Stimulated activated CD8-positive, alpha-beta memory T cell treated with anti-CD3 and anti-CD28 coated beads, Interleukin-2, amount 100 ng/mL, for 1 hour (primary cell): ENCODE measurements at places on chromosomes 5 and 9.

GRCh38 chr9:86600291-86600690 lies 246.1 kb upstream of the TUT7 start:
- no peak for DNase-seq

DNA sequence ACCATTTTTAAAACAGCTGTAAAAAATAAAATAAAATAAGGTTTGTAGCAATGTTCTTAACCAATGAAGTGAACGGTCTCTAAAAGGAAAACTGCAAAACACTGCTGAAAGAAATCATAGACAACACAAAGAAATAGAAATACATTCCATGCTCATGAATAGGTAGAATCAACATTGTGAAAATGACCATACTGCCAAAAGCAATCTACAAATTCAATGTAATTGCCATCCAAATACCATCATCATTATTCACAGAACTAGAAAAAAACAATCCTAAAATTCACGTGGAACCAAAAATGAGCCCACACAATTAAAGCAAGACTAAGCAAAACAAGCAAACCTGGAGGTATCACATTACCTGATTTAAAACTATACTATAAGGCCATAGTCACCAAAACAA lies 67.6 kb upstream of the RGMB start:
- DNase-seq: no peak

GRCh38 chr9:5470816-5471215 lies 20.5 kb downstream of the CD274 start:
- no peak for DNase-seq

DNA sequence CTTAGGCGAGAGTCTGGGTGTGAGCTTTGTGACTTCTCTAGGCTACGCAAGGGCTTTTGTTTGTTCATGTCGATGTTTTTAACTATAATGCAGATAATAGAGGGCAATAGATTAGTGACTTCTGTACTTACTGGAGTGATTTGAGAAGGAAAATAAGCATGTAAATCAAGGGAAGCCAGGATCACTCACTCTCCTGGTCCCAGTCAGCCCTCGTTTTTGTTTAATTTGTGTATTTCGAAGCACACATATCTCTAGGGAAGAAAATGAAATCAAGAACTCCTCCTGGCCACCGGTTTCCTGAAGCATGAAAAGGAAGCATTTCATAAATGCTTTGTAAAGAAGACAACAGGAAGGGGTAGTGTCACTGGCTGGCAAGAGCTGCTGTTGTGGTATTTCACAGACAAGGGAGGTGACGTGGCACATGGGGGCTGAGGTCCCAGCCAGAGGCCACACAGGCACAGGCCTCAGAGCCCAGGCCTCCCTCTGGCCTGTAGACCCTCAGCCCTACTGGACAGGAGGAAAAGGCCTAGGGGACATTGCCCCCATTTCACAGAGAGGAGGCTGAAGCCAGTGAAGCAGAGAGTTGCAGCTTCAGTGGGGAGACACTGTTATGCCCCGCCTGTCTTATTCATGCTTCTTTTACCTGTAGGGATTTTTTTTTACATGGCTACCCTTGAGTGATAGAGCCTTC lies 34.1 kb downstream of the IRF1 start:
- no peak for DNase-seq

GRCh38 chr9:91720751-91721705 lies 229.0 kb downstream of the ROR2 start:
- no peak for DNase-seq

GRCh38 chr9:127090341-127090985 lies 32.0 kb downstream of the ANGPTL2 start:
- no peak for DNase-seq

DNA sequence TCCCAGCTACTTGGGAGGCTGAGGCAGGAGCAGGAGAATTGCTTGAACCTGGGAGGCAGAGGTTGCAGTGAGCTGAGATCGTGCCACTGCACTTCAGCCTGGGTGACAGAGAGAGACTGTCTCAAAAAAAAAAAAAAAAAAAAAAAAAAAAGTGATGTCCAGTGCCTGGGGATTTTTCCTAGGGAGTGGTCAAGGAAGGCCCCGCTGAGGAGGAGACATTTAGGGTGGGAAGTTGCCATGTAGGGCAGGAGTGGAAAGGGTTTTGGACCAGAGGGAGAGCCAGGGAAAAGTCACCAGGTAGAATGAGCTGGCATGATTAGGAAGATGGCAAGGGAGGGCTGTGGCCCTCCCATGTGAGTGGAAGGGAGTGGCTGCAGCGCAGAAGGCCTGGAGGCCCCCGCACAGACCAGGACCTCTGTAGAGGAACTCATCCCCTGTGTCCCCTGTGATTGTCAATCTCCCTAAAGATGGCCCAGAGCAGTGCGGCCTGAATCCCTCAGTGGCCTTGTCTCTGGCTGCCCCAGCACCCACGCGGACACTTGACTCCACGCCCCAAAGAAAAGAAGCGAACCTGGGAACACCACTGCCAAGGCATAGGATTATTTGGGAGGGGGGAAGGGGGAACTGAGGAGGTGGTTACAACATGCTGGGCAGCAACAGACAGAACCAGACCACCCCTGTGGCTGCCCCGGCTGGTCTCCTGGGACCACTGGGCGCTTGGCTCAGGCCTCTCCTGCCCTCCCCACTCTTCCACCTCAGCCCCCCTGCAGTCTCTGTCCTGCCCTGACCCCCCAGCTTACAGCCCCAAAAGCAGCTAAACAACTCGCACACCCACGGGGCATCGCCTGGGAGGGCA lies 2.6 kb upstream of the SQSTM1 start:
- no peak for DNase-seq

DNA sequence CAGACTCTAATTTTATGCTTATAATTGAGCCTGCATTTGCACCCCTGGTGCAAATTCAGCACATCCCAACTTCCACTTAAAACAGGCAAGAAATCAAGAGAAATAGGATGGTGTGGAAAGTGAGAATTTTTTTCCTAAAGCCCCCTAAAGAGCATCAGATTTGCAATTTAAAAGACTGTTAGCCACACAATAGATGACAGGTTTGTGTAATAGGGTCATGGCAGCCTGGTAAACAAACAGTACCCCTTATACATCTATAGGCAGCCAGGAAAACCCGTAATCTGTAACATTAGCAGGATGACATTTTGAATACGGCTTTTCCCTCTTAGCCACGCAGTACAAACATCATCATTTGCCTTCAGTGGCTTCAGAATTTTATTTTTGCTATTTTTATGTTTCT lies 17.2 kb downstream of the EBF1 start:
- no peak for DNase-seq

DNA sequence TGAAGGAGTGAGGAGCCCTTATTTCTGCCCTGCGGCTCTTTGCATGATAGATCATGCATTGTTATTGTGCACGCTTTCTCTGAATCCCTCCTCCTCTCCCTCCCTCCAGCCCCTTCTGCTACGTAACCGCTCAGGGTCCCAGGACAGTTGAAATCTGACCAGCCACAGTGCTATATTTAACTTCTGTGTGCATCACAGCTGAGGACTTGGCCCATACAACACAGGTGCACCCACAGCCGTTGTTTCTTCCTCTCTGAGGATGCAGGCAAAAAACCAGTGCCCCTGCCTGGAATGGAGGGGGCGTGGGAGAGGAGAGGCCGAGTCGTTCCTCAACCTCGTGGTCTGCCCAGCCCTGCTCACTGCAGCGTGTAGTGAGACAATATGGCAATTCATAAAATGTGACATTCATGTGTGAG lies 335.6 kb upstream of the CLINT1 start:
- DNase-seq: no peak

DNA sequence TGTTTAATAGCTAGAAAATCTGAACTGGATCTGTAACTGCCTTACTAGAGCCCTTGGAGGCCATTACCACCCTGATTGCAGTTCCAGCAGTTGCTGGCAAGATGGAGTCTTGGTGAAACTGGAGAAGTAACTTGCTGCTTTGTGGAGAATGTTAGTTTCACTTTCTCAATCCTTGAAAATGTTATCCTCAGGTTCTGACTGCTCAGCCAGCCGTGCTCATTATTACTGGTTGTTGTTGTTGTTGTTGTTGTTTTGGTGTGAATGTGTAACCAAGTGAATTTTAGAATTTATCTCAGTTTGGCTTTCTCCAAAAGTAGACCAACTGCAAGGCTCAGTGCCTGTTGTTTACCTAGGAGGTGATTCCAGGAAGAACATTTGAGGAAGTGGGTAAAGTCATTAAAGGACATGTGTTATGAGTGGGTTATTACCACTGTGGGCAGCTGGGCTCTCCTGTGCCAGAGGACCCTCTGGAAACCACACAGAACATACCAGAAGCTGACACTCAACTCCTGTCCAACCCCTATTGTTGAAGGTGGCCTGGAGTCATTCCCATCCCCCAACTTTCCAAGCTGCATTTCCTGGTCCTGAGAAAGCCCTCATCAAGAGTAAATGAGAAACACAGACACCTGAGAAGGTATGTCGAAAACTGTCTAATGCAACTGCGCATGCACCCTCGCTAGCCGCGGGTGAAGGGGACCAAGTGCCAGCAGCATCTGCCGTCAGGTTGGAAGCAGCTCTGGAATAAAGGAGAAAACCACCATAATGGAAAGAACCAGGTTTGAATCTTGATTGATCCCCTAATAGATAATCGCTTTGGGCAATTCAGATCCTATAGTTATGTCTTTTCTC lies 111.6 kb downstream of the CMYA5 start:
- no peak for DNase-seq

- DNase-seq: no peak
Observed at GRCh38 chr5:155772009-155772662, 554.8 kb upstream of the SGCD start.

GRCh38 chr9:116087246-116087645 lies 66.3 kb upstream of the PAPPA start:
- DNase-seq: no peak

GRCh38 chr9:133396952-133397351 lies 20.8 kb downstream of the STKLD1 start:
- no peak for DNase-seq

DNA sequence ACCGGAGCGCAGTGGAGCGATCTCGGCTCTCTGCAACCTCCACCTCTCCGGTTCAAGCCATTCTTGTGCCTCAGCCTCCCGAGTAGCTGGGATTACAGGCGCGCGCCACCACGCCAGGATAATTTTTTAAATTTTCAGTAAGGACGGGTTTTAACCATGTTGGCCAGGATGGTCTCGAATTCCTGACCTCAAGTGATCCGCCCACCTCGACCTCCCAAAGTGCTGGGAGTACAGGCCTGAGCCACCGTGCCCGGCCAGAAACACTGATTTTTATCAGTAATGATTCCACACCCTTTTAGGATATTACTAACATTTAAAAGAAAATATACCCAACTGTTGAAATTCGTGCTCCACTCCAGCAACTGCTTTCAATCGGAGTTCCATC lies 464 bp upstream of the FAM151B start:
- DNase-seq: no peak

- DNase-seq: no peak
Observed at GRCh38 chr5:142235050-142235797, 89.6 kb downstream of the SPRY4 start.

- DNase-seq: no peak
Observed at GRCh38 chr5:55441107-55441771, 93.5 kb downstream of the PLPP1 start.

DNA sequence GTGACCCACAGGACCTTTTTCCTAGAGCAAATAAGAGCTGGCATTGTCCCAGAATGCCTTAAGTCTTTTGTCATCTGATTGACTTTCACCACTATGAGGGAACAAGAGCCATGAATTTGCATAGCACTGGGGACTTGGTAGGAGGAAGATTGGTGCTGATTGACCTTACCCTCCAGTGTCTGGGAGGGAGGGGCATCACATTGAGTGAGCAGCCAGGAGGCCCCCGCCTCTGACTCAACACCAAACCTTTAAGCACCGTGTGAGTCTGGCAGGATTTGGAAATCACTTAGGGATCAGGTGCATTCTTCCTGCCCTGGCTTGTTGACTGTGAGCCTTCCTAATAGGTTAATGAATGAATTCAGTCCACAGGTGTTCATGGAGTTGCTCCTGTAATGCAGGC lies 40.7 kb downstream of the WNK2 start:
- DNase-seq: no peak

DNA sequence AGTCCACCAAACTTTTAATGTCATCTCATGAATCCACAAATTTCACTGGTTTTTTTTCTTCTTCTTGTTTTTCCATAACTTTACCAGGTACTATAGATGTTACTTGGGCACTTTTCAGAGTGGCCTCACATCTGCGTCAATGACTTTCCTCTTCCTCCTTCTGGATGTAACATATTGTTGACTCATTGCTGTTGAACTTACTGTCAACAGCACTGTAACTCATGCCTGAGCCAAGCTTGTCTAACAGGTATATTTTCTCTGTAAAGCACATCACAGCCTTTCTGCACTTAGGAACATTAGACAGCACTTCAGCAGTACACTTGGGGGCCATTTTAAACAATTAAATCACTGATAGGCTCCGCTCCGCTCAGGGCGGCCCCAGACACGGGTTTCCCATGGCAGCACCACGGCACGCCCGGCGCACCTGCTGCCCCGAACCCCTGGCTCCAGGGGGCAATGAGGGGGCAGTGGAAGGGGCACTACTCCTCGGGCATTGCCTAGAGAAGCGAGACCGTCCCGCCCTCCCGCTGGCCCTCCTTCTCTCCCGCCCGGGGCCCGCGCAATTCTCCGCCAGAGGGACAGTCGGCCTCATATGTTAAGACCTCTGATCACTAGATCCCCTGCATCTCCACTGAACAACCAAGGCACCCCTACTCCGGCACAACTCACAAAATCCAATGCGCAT lies 41.9 kb upstream of the SPATA31C2 start:
- no peak for DNase-seq

DNA sequence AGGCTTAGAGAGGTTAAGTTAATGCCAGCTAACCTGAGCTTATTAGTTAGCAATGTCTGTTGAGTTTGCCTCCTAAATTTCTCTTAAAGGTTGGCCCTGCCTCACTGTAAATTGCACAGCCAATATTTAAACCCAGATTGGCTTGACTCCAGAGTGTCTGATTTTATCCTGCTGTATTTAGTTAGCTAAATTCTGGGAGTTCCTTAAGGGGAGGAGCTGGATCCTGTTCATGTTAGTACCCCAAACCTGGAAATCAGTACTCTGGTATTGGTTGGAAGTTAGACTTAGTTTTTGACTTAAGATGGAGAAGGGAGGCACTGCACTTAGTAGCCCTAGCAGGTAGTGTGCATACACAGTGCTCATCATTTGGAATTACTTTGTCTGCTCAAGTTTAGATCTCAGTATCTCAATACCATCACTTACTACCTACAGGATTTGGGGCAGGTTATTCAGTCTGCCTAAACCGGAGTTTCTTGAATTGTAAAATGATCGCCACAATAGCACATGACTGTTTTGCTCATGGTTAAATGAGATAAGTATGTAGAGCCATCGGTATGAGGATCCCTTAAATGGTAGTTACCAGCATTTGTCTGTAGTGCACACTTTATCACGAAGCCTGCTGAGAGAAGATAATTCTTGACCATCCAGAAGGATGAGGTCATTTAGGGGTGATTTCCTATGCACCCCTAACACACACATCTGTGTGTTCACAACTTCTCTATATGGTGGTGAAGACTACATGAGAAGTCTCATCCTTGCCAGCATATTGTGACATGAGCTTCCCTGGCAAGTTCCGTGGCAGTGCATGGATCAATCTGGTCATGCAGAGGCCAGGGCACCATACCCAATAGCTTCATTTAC lies 264.8 kb upstream of the TRIM32 start:
- no peak for DNase-seq

DNA sequence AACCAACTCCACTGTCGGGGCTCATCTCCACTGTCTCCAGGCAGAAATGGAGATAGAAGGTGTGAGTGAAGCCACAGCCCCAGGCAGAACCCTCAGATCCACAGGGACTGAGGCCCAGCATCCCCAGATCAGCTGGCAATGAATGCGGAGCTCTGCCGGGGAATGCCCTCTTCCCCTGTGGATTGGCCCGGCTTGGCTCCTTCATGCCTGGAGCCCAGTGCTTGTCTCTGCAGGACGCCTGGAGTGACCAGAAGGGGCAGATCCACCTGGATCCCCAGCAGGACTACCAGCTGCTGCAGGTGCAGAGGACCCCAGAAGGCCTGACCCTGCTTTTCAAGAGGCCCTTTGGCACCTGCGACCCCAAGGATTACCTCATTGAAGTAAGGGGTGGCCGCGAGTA lies 3.5 kb downstream of the DBH start:
- no peak for DNase-seq
